Pulmonary artery endothelial cell (primary cell): ENCODE measurements at places on chromosomes 13 and 19. TPM values are rescaled to one million over a fixed set of nuclear protein-coding genes. Genes with fewer than 3 reads are reported as not detected.

GRCh38 chr19:41746593-41747227, 8.6 kb upstream of the CEACAM6 start:
- DNase-seq, result no peak

GRCh38 chr13:74258961-74259360, 124.8 kb upstream of the KLF12 start:
- DNase-seq, result no peak

DNA sequence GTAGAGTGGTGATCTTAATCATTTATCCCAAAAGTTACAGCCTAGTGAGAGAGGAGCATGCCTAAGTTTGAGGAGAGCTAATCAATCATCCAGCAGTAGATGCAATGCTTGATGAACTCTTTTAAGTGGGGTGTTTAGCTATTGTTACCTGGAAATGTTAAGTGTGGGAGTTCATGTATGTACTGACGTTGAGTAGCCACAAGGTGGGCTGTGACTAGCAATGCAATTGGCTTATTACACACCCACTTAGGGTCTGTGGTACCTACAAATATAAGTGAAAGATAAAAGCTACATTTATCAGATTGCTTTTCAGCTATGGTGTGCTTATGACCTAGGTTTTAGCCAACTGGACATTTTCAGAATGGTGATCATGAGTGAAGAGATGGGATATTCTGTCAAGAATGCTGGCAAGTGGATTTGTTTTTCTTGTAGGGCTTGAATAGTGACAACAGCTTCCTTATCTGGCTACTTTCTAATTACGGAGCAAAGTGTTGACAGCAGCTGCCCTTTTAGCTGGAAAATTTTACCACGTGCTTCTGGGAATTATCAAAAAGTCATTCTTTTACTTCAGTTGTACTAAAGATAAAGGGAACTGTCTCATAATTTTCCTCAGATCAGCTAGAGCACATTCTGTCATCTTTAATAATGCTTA, 170.6 kb downstream of the POSTN start:
- DNase-seq, result no peak

DNA sequence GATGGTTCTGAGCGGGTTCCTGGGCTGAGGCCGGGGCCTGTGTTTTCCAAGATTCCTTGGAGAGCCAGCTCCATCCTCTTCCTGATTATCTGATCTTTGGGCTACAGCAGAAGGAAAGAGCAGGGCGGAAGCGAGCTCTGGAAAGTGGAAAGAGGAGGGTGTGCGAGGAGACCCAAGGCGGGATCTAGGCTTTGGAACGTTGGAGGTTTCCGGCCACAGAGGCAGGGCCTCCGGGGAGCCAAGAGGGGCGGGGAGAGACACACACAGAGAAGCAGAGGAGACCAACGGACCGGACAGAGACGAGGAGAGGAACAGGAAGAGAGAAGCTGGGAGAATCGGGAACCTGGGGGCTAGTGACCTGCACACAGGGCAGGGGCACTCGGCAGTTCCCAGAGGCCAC, at the start of gene CLEC11A:
CLEC11A (plus strand) TSS at position 296 of the 400 bp plus-strand sequence. CDS start 162 bp downstream, outside the sequence.
- no peak for DNase-seq

DNA sequence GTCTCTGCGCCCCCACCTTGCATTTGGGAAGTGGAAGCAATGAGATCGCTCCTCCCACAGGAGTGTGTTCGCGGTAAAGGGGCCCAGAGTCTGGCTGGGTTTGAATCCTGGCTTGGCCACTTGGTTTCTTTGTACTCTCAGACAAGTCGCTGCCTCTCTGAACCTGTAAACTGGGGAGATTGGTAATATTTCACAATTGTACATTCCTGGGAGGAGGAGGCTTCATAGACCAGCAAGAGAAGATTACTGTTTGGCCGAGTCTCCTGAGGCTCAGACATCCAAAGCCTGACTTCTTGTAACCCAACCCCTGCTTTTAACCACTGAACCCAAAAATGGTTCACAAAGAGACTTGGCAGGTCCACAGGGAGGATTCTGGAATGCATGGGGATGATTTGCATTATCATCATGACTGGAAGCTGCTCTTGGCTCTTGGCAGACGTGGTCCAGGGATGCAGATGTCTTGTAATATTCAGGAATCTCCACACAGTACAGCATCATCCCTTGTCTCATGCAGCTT, 13.6 kb upstream of the STRN4 start:
- no peak for DNase-seq

DNA sequence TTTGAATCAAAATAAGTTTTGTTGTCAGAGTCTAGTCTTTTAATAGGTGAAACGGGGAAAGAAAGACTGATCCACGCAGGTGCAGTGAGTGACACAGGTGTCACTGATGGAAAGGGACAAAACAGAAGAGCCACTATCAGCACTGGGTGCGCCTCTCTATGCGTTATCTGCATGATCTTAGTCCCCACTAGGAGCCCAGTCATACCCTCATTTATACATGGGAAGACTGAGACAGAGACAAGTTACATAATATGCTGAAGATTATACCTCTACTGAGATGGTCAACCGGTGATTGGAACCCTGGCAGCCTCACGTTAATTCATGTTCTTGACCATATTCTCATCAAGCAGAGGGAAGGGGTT, 3.4 kb downstream of the LRCH1 start:
- no peak for DNase-seq

DNA sequence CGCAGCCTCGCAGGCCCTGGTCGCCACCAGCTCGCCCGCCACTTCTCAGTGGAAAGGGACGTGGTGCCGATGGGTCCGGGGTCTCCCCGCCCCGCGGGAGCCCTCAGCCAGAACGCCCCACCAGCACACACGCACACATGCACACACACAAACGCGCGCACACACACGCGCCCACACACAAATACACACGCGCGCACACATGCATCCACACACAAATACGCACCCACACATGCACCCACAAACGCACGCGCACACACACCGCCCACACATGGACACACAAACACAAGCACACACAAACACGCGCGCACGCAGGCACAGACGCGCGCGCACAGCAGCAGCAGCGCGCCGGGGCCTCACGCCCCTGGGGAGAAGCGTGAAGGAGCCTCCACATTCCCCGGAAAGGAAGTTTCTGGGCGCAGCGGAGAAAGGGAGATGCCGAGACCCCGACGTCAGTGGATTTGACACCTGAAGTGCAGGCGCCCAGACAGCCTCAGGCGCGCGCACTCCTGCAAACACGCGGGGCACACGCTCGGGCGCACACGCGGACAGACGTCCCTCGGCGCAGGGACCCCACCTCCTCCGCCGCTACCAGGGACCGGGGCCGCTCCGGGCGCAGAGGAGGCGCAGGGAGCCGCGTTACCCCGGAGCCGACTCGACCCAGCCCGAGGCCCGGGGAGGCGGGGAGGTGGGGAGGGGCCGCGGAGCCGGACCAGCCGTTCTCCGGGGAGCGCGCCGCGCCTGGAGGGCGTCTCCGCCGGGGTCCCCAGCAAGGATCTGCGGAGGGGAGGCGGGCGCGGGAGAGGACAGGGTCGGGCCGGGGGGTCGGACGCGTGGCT, 622 bp downstream of the RASA3 start:
- DNase-seq, result no peak

The FRY gene
- total RNA-seq, result 68.7 and 98.7 TPM in 2 replicates

The MCEMP1 gene
- total RNA-seq, result not detected in 2 replicates
